ENCODE measurements at places on chromosomes 4 and X. TPM values are rescaled to one million over a fixed set of nuclear protein-coding genes. Genes with fewer than 3 reads are reported as not detected.

Gene ARMCX6
- total RNA-seq, result 6.3 TPM

Gene NDST4
- total RNA-seq, result not detected

Gene MAGEA4
- not detected for total RNA-seq

Gene PAGE2B
- total RNA-seq, result not detected

All from gastrocnemius medialis (tissue), 4 donors.